ENCODE measurements at places on chromosomes 2 and 18.

- DNase-seq = no peak
Measured at GRCh38 chr2:232097260-232097659, 135.7 kb downstream of the DIS3L2 start.

- no peak for DNase-seq
Measured at GRCh38 chr2:7437141-7437540, 519.9 kb downstream of the RNF144A start.

GRCh38 chr2:40243581-40244187, 208.2 kb downstream of the SLC8A1 start:
- DNase-seq = no peak

GRCh38 chr2:145728511-145728910, 1208.6 kb upstream of the ZEB2 start:
- DNase-seq = no peak

DNA sequence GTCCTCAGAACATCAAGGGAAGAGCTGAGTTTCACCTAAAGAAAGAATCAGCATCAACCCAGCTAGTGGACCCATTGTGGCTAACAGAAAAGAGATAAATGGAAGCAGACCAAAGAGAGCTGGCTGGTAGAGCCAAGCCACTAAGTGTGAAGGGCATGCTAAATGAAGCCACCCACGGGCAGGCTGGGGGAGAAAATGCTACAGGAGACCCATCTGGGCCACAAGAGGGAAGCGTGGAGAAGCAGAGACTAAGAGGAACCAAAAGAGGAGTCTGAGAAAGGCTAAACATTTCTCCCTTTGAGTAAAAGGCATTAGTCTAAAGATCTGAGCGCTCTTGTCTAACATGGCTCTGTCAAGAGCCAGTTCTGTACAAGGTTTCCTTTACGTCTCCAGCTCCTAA, 15.8 kb downstream of the CWC22 start:
- DNase-seq = no peak

DNA sequence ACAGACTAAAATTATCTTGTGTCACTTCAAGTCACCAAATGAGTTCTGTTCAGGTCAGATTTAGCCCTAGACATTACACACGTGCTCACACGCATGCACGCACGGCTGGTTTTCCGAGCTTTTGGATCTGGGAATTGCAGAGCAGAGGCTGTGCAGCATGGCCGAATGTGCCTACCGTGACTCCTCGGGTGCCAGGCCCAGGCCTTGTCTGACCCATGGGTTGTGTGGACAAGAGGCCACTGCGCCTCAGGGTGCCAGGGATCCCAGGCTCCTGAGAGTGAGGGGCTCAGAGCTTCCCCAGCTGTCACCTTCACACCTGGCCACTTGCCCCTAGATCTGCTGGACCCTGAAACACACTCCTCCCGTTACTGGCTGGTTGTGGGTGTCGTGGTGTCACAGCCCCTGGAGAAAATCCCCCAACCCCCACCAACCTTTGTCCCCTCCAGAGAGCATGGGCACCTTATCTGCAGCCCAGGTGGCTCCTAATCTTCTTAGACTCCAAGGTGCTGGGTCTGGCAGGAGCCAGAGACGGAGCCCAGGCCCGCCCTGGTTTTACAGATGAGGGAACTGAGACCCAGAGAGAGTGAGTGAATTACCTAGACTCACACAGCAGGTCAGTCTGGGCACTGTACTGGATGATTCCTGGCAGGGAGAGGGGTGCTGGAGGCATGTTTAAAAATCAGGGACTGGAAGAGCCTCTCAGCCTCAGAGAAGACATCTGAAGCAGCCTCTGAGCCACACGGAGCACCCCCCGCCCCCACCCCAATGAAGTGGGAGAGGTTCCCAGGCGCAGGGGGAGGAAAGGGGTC, 56.8 kb downstream of the ATOH8 start:
- no peak for DNase-seq

- no peak for DNase-seq
Measured at GRCh38 chr2:86416146-86416545, 25.0 kb upstream of the KDM3A start.

- DNase-seq = no peak
Measured at GRCh38 chr2:124201713-124202112, 176.6 kb downstream of the CNTNAP5 start.

DNA sequence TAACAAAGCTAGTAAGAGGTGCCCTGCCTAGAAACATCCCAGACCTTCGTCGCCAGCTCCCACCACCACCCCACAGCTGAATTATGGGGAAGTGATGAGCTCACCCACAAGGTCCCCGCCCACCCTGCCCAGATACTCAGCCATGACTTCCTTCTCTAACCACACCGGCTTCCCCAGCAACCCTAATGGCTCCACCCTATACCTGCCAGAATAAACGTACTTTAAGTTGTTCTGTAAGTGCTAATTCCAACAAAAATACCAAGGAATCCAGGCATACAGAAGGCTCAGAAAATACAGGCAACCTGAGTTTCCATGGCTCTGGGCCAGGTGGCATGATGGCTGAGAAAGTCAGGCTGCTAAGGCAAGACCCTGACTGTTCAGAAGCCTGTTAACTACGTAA, 39.1 kb downstream of the TMEM163 start:
- no peak for DNase-seq

- no peak for DNase-seq
Measured at GRCh38 chr2:147642765-147643164, 202.1 kb upstream of the ACVR2A start.

- no peak for DNase-seq
Measured at GRCh38 chr2:2707206-2707991, 376.3 kb upstream of the MYT1L start.

- DNase-seq = peak; percentile 73
Measured at GRCh38 chr2:235746257-235746934, 252.6 kb downstream of the AGAP1 start.

- no peak for DNase-seq
Measured at GRCh38 chr18:55073834-55074233, 114.6 kb upstream of the CCDC68 start.

DNA sequence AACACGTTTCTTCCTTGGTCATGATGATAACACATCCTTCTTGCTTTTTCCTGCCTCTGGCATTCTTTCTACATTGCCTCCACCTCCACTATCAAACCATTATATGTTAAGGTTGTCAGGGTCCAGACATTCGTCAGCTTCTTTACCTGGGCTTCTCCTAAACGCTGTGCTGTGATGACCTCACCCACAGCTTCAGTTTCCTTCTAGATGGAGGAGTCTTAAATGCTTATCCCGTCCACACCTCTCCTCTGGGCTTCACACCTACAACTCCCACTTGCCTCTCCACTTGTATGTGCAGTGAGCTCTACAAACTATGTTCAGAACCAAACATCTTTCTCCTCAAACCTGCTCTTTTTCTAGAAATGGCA, 666 bp upstream of the STAT1 start:
- DNase-seq = no peak

GRCh38 chr2:190948671-190949070, 65.3 kb downstream of the STAT1 start:
- DNase-seq = no peak

- DNase-seq = no peak
Measured at GRCh38 chr2:110979471-110980338, 141.0 kb upstream of the BCL2L11 start.

DNA sequence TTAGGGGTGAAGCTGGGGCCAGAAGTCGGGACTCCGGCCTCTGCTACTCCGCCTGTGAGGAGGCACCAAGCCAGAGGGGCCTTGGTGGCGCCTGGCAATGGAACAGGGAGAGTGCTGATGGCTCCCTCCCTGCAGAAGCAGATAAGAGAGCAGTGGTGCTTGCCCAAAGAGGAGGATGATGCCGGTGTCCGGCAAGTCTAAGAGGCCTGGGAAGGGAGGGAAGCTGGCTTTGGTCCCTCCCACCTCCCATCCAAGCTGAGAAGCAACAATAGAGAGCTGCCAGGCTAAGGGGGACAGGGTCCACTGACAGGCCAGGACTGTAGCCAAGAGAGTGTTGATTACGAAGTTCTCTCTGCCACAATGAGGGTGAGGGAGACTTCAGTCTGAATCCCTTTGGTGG, 479.5 kb downstream of the TNS1 start:
- no peak for DNase-seq

- DNase-seq = no peak
Measured at GRCh38 chr2:166167449-166167848, 39.6 kb upstream of the SCN1A start.

- no peak for DNase-seq
Measured at GRCh38 chr18:48884306-48884705, 66.5 kb downstream of the SMAD7 start.
